ENCODE measurements at places on chromosomes 5 and 9.

DNA sequence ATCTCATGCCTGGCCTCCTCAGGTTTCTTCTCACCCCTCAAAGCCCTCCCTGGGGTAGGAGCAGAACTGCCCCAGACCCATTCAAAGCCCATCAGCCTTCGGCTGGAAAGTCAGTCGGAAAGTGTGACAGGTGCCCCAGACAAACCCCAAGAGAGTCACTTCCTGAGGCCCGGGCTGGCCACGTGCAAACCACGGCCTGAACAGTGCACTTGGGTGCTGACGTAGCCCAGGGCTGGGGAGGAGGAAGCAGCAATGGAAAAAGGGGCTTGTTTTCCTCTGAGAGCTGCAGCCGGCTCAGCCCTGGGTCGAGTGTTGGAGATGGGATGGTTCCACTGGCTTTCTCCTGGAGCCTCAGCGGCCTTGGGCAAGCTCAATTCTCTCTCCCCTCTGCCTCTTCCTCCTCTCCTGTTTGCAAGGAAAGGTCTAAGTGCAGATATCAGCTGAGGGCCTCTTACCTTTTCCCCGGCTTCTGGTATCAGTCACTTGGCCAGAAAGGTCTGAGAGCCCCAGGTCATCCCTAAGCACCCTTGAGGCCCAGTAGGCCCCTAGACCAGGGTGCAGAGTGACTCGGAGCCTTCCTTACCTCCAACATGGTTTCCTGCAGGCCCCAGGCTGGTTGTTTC, 5.9 kb upstream of the EGR1 start:
- DNase-seq: no peak

GRCh38 chr5:139600336-139600949, 39.3 kb downstream of the UBE2D2 start:
- DNase-seq: no peak

DNA sequence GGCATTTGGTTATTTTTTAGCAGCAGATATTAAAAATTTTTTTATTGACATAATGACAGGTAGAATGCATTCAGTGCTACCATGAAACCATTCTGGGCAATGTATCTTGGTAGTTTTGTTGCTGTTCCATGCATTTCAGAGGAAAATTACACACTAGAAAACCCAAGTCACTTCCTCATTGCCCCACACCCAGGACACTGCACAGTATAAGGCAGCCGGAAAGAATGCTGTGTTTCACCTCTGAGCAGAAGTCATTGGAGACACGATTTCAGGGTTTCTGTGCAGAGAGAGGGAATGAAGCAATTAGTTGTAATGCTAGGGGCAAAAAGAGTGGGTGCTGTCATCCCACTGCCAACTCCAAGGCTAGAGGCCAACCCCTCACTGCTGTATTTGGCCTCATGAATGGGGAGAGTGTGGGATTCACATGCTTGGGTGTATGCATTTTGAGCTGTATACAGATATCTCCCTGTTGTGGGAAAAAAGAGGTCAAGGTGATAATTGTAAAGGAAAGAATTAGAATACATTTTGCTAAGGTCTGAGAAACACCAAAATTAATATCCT, 290.5 kb downstream of the BNC2 start:
- no peak for DNase-seq

DNA sequence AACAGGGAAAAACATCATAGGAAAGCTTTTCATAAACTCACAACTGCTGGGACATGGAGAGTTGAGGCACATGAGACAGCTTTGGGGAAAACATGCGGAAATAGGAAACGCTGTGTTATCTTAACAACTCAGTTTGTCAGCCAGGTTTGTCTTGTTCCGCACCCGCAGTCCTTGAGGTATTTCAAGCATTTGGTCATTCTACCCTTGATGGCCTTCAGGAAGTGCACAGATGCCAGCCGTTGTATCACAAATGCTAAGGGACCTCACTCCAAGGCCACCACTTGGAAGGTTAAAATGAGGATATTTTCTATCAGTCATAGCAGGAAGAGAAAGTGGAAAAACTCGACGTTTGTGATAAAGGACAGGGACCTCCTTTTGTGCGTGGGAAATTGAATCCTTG, 83.8 kb downstream of the TRIO start:
- no peak for DNase-seq

GRCh38 chr5:68367287-68367686, 151.7 kb downstream of the PIK3R1 start:
- DNase-seq: no peak

DNA sequence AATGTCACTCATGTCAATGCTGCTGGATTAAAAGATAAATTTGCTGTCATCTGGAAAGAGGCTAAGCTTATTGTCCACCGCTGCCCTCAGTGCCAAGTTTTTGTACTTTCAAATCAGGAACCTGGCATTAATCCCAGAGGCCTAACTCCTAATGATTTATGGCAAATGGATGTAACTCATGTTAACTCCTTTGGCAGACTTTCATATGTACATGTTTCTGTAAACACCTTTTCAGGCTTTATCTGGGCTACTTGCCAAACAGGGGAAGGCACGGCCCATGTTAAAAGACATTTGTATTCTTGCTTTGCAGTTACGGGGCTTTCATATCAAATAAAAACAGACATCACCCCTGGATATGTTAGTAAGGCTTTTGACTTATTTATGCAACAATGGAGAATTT, 608.0 kb upstream of the ACO1 start:
- no peak for DNase-seq
